ENCODE measurements at places on chromosomes 1 and 21.

GRCh38 chr1:31567956-31568570 lies 8.3 kb upstream of the TINAGL1 start:
- no peak for DNase-seq

GRCh38 chr1:111269825-111270406 lies 20.7 kb upstream of the CHIA start:
- DNase-seq = no peak

DNA sequence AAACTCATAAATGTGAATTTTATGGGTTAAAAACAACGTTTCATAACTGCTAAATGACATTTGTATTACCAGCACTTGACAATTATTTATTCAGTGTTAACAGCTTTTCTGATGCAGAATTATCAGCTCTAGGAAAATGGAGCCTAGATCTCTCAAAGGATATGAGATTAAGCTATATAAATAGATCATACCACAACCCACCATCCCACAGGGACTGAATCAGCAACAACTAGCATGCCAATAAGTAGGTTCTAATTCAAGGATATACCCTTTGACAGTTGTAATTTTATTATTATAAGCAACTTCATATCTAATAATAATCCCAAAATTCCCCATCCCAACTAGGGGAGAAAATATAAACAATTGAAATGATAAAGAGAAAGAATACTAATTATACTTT lies 275.4 kb upstream of the RGS18 start:
- DNase-seq = no peak

DNA sequence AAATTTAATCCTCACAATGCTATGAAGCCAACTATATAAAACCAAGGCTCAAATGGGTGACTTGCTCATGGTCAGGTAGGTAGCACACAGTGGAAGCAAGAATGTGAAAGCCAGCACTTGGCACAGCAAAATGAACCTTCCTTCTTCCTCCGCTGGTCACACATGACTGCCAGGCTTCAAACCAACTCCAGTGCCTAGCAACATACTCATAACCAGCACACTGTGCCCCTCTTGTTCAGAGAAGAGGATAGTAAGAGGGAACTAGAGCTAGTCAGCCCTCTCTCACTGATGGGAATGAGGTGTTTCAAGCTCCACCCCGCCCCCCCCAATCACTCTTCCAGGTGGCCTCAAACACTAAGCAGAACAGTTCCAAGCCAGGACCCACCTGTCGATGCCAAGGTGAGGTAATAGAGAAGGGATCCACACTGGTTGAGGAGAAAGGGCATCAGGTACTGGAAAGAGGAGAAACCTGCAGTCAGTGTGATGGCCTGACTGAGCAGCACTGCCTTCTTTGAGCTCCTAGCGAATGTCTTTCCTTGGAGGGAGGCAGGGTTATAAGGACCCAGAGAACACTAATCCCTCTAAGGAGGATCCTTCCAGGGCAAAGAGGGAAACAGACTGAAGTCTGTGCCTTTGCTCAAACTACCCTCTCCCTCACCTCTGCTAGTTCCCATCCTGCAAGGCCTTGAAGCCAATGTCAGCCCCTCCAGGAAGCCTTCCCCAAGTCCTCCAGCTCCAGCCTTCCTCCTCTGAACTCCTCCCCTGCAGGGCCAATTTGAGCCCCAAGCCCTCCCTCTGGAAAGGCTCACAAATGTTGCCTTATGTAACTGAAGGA lies 1.2 kb downstream of the TMEM234 start:
- DNase-seq = no peak

DNA sequence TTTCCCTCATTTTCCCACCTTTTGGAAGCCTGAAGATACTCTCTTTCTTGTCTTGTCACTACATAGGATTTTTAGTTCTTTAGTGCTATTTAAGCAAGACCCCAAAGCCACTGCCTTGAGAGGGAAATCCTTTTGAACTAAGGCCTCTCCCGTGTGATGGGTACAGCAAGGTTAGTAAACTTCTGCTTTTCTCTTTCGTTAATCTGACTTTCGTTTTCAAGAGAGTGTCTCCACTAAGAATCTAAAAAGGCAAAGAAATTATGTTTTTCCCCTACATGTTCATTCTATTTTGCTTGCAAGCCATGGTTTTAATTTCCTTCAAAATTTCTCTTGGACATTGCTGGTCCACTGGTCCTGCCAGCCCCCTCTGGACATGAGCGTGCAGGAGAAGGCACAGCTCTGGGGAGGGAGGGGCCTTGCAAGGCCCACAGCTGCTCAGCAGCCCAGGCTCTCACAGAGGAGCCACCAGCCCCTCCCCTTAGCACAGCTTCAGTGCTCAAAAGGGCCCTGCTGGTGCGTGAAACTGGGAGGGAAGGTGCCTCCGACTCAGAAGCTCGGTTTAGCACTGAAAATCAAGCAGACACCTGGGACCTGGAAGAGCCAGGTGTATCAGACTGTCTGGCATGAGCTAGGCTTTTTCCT lies 210.9 kb upstream of the GALNT2 start:
- peak; percentile 0 for DNase-seq

DNA sequence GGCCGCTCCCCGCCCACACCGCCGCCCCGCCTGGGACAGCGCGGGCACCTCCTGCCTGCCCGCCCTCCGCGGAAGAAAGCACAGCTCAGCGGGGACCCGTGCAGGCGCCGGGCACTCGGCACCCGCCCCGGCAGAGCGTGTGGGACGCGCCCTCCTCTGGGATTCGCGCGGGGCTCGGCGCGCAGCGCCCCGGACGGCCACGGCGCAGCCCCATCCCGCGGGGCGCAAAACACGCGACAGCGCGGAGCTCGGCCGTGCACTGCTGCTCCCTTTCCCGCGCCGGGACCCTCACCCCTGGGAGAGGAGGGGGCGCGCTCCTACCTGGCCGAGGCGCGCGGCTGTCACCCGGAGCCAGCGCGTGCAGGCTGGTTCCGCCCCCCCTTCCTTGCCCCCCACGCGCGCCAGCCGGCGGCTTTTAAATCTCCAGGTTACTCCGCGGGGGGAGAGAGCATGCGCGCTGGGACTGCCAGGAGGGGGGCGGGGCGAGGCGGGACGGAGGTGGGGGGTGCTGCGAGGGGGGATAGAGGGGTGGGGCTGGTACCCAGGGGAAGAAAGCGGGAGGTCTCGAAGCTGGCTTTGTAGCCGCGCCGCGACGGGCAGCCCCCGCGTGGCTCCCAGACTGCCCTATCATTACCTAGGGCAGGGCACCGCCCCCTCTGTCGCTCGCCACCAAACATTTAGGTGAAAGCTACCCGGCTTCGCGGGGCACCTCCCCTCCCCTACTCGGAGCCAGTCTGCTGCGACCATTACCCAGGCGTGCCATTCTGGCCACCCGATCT lies at the start of gene SLC45A3:
SLC45A3 (minus strand) TSS at position 437 of the 779 bp plus-strand sequence. CDS start 15,853 bp downstream, outside the sequence.
- DNase-seq = peak; percentile 22

GRCh38 chr1:205466595-205467220 lies 10.9 kb upstream of the BLACAT1 start:
- no peak for DNase-seq

DNA sequence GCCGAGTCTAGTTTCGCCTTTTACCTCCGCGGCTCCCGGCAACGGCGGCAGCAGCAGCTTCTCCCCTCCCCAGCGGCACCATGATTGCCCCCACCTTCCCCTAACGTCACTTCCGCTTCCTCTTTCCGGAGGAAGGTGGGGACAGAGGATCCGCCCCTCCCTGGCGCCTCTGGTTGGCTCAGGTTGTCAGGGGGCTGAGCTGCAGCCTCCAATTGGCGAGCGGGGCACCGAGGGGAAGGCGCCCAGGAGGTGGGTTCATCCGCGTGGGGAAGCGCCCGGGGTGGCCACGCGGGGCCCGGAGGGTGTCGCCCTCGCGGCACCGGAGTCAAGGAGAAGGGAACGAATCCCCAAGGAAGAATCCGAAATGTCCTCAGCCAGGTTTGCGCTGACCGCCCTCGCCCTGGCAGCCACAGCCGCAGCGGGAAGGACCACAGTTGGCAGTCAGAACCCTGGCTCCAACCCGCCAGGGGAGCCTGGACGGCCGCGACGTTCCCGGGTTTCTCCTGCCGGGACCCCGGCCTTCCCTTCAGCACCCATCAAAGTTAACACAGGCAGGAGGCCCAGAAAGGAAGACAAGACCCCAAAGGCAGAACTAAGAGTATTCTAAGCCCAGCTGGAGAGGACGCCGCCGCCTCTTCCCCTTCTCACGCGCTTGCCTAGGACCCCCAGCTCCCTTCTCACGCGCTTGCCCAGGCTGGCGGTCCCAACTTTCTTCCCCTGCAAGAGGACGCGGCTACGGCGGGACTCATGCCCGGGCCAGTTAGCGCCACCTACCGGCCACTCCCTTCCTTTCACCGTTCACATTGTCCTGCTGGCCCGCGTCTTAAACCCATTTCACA lies at the start of gene MTF1:
MTF1 (minus strand) TSS at position 86 of the 839 bp plus-strand sequence. CDS start 1,934 bp downstream, outside the sequence.
- DNase-seq = peak; percentile 98

- DNase-seq = peak; percentile 21
Observed at GRCh38 chr1:228445843-228446650, 29.4 kb upstream of the TRIM17 start.

- DNase-seq = no peak
Observed at GRCh38 chr1:100585786-100586185, 47.8 kb downstream of the GPR88 start.

DNA sequence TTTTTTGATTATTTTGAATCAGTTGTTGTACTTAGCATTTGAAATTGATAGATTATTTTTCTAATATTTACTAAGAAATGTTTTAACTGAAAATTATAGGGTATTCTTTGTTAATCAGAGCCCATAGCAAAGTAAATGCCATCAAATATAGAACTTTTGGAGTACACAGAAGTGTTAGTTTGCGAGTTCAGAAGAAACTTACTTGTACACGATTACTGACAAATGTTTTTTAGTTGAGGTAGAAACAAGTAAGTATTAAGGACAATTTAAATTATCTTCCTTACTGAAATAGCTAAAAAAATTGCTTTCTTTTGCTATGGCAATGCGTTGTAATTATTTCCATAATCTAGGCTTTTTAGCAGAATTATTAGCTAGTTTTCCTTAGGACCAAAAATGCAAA lies 692.2 kb downstream of the USP25 start:
- no peak for DNase-seq
